ENCODE measurements at places on chromosomes 1 and 21.

DNA sequence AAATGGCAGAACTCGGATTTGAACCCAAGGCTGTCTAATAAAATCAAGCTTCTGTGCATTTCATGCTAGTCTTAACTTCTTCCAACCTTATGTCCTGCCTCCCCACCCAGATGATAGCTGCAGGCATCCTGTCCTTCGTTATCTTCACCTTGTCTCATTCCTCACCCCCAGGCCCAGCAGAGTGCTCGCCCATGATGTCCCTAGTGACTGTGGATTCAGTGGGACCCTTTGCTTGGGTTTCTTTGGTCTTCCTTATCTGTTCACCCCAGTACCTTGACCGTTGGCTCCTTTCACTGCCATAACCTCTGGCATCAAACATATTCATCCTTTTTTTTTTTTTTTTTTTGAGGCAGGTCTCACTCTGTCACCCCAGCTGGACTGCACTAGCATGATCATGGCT is 5.6 kb upstream of the BSDC1 start:
- no peak for DNase-seq

DNA sequence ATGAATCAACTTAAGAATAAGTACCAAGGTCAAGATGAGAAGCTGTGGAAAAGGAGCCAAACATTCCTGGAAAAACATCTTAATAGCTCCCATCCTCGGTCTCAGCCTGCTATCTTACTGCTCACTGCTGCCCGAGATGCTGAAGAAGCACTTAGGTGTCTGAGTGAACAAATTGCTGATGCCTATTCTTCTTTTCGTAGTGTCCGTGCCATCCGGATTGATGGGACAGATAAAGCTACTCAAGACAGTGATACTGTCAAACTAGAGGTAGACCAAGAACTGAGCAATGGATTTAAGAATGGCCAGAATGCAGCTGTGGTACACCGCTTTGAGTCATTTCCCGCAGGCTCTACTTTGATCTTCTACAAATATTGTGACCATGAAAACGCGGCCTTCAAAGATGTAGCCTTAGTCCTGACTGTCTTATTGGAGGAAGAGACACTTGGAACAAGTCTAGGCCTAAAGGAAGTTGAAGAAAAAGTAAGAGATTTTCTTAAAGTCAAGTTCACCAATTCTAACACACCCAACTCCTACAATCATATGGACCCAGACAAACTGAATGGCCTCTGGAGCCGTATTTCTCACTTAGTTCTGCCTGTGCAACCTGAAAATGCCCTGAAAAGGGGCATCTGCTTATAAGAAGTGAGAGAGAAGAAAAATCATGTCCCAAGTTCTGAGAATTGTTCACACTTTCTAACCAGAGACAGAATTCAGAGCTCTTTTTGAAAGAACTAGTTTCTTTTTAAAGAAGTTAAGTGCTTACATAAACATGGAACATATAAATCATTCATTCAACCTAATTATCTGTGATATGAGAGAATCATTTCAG is 35.7 kb downstream of the TOR1AIP1 start:
- no peak for DNase-seq

DNA sequence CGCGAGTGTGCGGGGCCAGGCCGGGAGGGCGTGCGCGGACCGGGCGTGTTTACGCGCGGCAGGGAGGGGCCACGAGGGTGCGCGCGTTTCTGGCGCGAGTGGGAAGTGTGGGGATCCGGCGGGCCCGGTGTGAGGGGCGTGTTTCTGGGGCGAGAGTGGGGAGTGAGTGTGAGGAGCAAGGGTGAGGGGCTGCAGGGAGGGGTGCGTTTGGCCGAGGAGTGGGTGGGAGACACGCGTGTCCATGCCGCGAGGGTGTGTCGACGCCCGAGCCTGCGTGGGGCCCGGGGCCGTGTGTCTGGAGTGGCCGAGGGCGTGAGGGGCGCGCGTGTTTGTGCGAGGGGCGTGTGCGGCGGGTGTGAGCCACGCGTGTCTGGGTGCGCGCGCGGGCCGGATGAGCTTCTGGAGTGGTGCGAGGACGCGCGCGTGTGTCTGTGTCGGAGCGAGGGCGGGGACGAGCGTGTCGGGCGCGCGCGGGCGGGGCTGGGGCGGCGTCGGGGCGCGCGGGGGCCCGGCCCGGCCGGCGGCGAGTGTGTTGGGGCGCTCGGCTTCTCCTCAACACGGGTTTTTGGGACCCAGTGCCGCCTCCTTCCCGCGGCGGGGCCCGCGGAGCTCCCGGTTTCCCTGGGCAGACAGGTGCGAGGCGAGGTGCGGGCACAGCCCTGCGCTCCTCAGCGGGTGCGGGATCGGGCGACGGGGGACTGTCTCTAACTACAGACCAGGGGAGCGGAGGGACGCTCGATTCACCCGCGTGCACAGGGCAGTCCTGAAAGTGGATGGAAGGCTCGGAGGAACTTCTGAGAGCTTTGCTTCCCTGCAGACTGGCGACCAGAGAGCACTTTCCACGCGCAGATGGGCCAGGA is 65.8 kb upstream of the VAMP3 start:
- no peak for DNase-seq

GRCh38 chr1:157357111-157357510 is 195.2 kb downstream of the FCRL5 start:
- no peak for DNase-seq

GRCh38 chr1:51572365-51572764 is 44.5 kb upstream of the OSBPL9 start:
- DNase-seq: no peak

GRCh38 chr1:81585371-81585770 is 215.4 kb upstream of the ADGRL2 start:
- no peak for DNase-seq

GRCh38 chr1:156508205-156508954 is 7.8 kb upstream of the MEF2D start:
- DNase-seq: no peak

DNA sequence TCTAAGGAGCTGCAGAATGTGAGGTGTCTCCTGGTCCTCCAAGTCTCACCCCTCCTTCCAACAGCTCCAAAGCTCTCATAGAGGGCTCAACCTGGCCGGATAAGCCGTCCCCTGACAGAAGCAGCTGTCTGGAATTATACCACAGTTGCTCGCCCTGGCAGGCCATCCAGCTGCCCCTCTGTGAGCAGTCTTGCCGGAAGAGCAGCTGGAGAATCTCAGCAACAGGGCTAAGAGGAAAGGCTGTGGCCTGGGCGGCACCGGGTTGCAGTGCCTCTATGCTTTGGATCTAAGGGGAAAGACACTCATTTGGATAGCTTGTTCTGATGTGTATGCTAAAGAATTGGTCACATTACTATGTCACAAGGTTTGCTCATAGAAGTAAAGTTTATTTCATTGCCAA is 12.4 kb downstream of the TMCC2 start:
- no peak for DNase-seq

- no peak for DNase-seq
Observed at GRCh38 chr1:228851618-228852017, 116.3 kb downstream of the RHOU start.

- no peak for DNase-seq
Observed at GRCh38 chr21:36873513-36873912, 93.0 kb downstream of the HLCS start.

Data from stimulated activated CD4-positive, alpha-beta T cell treated with anti-CD3 and anti-CD28 coated beads, Interleukin-15, amount 100 ng/mL, for 1 hour (primary cell).